ENCODE measurements at places on chromosomes 2 and 18. TPM values are rescaled to one million over a fixed set of nuclear protein-coding genes. Genes with fewer than 3 reads are reported as not detected.

AGXT gene
- total RNA-seq = not detected

FAM228A gene
- total RNA-seq = not detected

NRP2 gene
- 419 TPM for total RNA-seq

AFG3L2 gene
- total RNA-seq = 108 TPM

MFF gene
- total RNA-seq = 102 TPM

SLC8A1 gene
- 13.4 TPM for total RNA-seq

FAM237A gene
- not detected for total RNA-seq

CACNB4 gene
- under 0.01 TPM for total RNA-seq

NLRC4 gene
- not detected for total RNA-seq

FSHR gene
- total RNA-seq = not detected

LYG2 gene
- not detected for total RNA-seq

GPR39 gene
- not detected for total RNA-seq
